Activated CD4-positive, alpha-beta T cell treated with anti-CD3 and anti-CD28 coated beads, Interleukin-10, Interleukin-2, amounts not matched to agents 100 ng/mL and 50 ng/mL, durations not matched to agents 16 hours and 8 hours (primary cell): ENCODE measurements at places on chromosomes 16 and 17.

DNA sequence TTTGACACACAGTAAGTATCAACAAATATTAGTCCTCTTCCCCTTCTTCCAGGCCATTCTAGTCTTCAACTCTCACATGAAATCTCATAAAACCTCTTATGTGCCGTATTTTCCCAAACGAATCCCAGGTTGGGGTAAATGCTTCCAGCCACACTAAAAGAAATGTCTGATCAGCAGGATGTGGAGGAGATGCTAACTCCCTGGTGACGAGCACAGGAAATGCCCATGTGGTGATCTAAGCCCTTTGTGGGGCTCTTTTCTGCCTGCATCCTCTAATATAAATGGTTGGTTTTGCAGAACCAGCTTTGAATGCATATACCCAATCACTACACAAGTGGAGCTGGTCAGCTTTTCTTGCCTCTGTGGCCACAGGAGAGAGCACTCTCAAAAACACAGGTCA, 498.2 kb upstream of the ERCC4 start:
- no peak for DNase-seq

GRCh38 chr17:82793974-82794630, 42.2 kb downstream of the TBCD start:
- no peak for DNase-seq

DNA sequence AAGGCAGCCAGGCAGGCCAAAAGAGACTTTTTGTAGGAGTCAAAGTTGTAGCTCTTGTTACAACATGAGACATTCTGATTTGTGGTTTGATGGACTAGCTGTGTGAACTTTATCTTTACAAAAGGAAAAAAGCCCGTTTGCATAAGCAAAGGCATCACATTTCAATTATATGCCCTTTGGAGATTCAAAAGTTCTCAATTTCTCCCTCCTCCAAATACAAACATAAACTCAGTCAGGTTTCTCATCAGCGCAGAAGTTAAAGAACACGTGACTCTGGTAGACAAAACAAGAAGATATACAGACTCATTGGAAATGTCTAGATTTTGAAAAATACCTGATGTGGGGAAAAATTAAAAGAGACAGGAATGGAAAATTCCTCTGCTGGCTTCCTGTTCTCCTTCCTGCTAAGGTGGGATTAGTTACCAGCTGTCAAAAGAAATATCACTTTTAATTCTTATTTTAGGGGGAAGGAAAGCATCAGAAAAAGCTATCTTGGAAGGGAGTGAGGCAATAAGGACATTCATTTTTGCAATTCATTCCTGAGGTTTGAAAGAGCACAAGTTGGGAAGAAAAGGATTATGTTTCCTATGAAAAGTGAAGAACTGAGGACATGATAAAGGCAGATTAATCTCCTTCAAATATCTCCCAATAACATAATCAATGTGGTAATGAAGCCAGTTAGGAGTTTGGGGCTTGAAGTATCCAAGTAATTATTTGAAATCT, 4.6 kb upstream of the KCNJ16 start:
- no peak for DNase-seq

DNA sequence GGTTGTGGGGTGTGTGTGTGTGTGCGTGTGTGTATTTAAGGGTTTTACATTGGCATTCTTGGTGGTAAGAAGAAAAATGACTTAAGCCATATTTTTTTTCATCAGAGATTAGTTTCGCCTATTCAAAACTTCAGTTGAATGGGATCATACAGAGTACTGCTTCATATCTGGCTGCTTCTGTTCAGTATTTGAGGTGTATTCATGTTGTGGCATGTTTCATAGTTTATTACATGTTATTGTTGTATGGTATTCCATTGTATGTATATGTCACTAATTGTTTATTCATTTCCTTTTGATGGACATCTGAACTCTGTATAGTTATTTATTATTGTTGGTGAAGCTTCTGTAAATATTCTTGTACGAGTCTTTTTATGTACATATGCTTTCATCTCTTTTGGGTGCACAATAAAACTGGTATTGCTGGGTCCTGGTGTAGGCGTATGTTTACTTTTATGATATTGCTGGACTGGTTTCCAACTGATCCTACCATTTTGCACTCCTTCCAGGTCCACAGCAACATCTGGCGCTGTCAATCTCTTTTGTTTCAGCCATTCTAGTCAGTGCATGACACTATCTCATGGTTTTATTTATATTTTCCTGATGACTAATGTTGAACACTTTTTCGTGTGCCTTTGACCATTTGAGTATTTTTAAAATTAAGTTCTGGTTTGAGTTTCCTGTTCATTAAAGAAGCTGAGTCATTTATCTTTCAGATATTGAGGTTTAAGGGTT, 77.4 kb upstream of the MAF start:
- no peak for DNase-seq

- DNase-seq = no peak
Observed at GRCh38 chr16:70659546-70659945, 13.2 kb downstream of the IL34 start.

DNA sequence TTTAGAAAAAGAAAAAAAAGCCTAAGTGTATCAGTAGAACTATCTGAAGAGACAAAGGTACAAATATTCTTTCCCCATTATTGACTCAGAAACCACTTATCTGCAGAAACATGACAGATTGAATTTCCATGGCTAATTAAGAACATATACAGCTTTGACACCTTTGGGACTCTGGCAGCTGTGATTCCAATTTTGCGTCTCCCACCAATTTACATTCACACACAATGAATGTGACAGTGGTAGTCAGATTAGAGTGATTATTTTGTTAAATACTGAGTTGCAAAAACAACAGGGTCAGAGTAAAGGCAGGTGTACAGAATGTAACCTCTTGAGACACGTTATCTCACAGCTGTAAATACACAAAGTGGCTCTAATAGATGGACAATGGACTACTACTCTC, 5.3 kb upstream of the PPM1D start:
- no peak for DNase-seq

GRCh38 chr17:19320876-19321275, 41.6 kb downstream of the B9D1 start:
- DNase-seq = no peak

DNA sequence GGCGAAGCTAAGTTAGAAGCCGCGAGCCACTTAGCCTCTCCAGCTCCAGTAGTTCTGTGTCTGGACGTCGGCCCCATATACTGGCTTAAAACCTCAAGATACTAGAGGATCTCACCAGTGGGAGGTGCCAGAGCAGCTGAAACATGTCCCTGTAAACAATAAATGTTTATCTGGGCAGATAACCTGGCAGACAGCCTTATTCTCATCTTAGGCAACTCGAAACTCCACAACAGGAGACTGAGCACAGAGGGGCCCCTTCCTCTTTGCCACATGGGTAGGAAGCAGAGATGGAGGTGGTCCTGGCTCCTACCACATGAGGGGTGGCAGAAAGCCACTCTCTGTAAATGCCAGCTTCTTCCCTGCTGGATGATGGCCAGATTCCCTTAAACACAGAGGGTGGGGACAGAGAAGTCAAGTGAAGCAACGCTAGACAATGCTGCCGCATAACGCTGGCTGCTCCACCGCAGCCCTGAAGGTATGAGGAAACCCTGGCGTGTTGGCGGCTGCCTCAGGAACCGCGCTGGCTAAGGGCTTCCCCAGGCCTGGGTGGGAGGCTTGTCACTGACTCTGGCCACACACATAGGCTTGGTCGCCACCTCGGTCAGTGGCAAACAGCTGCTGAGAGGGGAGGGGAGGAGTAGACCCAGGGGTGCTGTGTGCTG, 67.9 kb downstream of the HIC1 start:
- DNase-seq = no peak

DNA sequence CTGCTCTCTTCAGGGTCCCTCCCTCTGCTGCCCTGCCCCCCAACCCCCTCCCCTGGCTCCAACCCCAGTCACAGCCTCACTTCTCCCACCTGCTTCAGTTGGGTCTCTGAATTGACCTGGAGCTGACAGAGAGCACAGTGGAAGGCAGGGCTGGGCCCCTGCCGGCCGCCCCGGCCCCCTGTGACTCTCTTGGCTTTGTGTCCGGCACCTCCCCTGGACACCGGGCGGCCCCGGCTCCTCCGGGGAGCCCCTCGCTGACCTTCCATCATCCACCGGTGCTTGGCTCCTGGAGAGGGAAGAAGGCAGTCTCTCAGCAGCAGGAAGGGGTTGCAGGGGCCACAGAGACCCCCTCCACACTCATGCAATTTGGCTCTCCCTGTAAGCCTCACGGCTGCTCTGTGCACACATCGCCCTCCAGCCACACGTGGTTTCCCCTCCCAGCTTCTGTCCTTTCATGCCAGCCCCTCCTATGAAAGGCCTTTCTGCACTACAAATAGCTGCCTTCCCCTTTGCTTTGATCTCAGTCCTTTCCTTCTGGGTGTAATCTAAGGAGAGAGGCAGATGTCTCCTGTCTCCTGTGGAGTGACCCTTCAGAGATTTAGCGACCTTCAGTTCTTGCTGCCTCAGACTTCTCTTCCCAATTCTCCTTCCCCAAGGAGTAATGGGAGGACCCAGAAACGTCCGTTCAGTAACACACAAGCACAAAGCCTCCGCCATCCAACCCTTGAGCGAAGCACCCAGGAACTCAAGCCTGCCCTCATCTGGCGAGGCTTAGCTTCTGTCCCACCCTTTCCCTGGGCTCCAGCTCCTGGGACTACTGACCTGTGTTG, 8.3 kb downstream of the NKIRAS2 start:
- no peak for DNase-seq

DNA sequence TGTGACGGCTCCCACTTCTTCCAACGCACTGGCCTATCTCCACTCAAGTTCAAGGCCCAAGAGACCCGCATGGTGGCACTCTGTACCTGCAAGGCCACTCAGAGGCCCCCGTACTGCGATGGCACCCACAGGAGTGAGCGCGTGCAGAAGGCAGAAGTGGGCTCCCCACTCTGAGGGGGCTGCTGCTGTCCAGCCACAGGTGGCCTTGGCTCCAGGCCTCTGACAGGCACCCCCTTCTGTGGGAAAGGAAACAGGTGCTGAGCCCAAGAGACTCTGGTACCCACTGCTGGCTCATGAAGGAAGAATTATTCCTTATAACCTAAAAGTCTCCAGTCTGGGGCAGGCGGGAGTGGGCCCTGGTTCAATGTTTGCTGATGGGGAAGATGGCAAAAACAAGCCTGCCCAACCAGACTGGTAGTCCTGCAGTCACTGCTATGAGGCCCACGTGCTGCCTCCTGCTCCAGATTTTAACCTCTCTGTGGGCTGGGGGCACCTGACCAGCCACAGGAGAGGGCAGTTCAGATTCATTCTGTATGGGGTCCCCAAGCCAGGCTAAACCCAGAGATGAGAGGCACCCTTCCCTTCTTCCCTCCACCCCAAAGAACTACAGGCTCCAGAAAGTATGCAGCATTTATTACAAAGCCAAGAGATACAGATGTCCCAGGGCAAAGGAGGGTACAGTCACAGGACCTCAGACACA, 3.3 kb downstream of the CISD3 start:
- DNase-seq = no peak

DNA sequence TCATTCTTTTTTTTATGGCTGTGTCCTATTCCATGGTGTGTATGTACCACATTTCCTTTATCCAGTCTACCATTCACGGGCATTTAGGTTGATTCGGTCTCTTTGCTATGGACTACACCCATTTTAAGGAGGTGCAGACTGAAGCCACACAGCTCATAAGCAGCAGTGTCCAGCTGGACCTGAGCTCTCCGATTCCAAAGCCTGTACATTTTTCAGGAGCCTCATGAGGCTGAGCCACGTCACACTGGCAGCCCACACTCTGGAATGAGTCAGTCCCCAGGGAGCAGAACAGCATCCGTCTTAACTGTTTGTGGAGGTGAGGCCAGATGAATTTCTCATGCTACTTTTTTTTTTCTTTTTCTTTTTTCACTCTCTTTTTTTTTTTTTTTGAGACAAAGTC, 116.1 kb downstream of the C16orf95 start:
- DNase-seq = no peak

GRCh38 chr16:31088459-31089183, at the start of gene PRSS53:
TSS of gene PRSS53 (minus strand) at chr16:31088943. CDS start at chr16:31088809, 134 bp downstream.
- DNase-seq = no peak

DNA sequence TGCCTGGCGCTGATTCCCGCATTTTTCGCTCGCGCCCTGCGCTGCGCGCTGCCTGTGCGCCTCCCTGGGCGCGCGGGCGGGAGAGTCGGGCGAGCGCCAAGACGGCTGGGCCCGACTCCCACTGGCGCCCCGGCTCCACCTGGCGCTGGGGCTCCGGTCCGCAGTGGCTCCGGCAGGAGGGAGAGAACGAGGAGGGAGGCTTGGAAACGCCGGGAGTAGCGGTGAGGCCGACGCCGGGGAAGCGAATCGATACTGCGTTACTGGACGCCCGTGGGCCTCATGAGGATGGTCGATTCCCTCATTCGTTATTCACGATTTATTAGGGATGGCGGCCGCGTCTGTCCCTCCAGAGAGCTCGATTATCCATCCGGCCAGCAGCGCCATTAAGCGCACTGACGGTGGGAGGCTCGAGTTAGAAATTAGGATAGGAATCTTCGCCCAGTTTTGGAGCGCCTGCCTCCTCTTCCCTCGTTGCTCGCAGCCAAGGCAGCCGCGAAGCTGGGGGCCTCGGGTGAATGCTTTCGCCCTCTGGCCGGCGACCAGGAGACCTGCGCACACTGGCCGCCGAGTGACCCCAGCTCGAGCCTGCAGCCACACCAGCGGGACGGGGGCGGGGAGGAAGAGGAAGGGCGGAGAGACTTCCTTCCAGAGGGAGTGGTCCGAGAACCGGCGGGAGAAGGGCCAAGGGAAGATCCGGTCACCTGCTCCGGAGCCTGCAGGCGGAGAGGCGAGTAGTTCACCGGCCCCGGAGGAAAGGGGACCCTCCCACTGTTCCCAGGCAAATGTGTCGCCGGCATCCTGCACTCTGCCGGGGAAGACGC, 1.3 kb upstream of the PCGF2 start:
- peak; percentile 34 for DNase-seq

DNA sequence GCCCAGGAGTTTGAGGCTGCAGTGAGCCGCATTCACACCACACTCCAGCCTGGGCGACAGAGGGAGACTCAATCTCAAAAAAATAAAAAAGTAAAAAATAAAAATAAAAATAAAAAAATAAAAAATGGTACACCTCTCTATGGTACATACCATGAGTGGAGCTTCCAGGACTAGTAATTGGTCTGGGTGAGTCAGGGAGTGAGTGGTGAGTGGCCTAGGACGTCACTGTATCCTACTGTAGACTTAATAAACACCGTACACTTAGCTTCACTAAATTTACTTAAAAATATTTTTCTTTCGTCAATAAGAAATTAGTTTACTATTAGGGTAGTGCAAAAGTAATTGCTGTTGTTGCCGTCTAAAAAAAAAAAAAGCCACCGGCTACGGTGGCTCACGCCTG, 9.0 kb downstream of the CDH5 start:
- no peak for DNase-seq

DNA sequence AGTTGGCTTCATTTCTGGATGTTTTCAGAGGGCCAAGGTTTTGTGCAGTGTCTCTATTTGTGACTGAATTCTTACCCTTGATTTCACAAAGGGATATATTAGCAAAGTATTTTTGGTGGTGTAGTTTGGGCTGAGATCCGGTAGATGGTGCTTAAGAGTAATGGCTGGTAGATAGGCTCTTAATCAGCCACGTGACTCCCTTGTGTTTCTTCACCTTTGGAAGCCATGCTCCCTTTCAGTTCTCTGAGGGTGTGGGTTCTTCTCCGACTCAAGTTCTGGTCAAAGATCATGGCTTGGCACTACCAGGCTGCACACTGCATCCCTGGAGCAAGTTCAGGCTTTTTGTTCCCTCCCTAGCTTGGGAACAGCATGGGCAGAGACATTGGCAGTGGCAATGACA, 887.3 kb downstream of the CDH8 start:
- no peak for DNase-seq
